NCI-H345 (cell line): ENCODE measurements at places on chromosomes 3 and 15.

DNA sequence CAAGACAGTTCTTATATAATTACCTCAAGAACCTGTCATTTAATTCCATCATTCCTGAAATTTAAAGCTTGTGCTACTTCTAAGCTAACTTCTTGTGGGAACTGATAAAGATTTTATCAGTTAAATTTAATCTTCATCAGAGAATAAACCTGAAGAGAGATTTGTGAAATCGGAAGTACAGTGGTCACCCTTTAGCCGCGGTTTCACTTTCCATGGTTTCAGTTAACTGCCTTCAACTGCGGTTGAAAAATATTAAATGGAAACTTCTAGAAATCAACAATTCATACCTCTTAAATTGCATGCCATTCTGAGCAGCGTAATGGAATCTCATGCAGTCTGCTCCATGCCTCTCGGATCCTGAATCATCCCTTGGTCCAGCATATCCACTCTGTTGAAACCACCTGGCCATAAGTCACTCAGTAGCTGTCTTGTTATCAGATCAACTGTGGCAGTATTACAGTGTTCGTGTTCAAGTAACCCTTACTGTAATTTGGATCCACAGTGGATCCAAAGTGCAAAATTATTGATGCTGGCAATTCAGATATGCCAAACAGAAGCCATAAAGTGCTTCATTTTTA lies 626.1 kb downstream of the CADM2 start:
- DNase-seq, result no peak

- peak; percentile 54 for DNase-seq
These were observed 708 bp upstream of the GCHFR start for GRCh38 chr15:40762919-40763800.

- no peak for DNase-seq
These were observed 14.7 kb downstream of the PAK2 start for GRCh38 chr3:196754091-196754981.

DNA sequence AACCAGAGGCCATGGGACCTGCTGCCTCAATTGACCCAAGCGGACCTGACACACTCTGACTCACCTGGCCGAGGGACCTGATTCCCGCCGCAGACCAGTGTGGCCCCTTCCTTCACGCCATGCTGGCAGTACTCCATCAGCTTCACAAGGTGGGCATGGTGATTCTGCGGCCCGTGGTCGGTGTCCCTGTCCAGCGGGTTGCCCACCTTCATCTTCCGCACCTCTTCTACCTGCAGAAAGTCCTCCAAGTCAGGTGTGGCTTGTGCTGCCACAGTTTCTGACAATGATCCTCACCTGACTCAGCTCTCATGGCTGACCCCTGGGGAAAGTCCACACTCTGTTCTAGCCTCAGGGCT lies 25.9 kb upstream of the SLC41A3 start:
- DNase-seq, result no peak

GRCh38 chr15:55589287-55589686 lies 1.1 kb upstream of the PYGO1 start:
- DNase-seq, result no peak

DNA sequence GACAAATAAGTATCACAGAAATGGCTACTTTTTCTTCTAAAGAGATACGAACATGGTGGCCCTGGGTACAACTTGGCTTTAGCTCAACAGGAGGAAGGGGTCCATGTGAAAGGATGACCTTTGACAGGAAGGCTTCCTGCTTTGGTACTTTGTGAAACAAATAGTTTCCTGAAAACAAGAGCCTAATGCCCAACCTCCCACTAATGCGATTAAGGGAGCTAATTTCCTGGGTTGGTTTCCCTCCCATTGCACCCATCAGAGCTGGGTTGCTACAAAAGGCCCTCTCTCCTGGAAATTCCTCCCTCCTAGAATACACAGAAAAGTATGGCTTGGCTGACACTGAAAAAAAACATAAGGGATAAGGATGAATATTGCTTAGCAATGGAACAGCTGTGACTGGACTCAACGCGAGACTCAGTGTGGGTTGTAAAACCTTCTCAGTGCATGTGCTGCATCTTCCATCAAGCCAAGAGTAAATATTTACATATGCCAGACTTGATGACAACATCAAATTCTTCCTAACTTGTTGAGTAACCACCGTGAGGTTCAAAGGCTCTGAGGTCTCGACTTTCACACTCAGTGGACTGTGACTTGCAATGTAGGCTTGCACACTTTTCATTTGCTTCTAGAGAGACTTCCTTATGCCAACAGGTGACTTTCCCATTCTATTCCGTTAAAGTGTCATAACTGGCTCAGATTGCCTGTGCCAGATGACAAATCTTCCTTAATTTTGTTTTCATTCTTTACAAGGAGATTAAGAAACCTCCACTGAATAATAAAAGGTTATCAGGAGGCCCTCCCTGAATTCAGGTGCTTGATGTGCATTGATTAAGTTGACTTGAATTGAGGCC lies 60.1 kb downstream of the ADAMTS9 start:
- no peak for DNase-seq

DNA sequence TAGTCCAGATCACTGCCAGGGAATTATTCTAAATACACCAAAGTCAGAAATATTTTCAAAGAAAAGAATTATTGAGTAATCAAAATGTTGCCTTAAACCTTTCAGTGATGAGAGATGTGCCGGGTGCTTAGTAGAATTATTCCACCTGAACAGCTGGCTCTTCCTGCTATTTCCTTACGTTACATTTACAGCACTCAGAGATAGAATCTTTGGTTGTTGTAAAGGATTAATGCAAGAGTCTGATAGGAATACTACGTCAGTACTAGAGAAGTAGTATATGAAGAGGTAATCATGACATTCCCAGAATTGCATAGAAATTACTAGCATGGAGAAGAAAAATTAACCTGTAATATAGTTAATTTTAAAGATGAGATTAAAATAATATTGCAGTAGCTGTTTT lies 50.9 kb upstream of the ZDHHC23 start:
- DNase-seq, result no peak

DNA sequence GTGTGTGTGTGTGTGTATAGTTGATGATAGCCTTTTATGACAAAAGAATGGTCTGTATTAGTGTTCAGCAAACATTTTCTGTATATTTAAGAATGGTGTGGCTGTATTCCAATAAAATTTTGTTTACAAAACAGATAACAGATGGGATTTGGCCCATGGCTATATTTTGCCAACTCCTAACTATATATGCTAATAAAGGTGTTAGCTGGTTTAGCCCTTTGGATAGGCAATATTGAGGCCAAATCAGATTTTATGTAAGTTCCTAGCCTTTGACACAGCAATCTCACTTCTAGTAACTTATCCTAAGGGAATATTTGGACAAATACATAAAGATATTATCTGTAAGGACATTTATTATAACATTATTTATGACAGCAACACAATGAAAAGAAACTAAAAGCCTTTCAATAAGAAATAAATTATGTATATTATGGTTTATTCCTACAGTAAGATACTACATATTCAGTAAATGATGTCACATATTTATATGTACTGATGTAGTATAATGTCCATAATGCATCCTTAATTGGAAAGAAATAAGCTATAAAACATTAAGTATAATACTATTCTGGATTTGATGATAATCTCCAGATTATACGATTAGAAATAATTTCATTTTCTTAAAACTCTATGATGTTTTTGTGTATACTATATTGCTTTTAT lies 264.0 kb downstream of the RBMS3 start:
- DNase-seq, result no peak
